ENCODE measurements at places on chromosomes 2 and 18.

GRCh38 chr2:197078535-197078934 is 152.0 kb upstream of the PGAP1 start:
- DNase-seq = peak; percentile 57

GRCh38 chr2:169464466-169464865 is 14.8 kb upstream of the BBS5 start:
- no peak for DNase-seq

- DNase-seq = no peak
Measured at GRCh38 chr18:47986620-47987387, 56.3 kb upstream of the SMAD2 start.

DNA sequence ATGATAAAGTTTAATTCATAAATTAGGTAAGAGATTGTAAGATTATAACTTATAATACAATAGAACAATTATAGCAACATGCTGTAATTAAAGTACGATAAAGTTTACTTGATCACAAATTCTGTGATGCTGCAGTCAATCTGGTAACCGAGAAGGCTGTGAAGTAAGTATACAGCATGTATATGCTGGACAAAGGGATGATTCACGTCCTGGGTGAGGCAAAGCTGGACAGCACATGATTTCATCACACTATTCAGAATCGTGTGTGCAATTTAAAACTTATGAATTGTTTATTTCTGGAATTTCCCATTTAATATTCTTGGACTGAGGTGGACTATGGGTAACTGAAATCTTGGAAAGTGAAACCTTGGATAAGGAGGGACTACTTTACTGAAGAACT is 522.2 kb upstream of the CNTNAP5 start:
- no peak for DNase-seq

DNA sequence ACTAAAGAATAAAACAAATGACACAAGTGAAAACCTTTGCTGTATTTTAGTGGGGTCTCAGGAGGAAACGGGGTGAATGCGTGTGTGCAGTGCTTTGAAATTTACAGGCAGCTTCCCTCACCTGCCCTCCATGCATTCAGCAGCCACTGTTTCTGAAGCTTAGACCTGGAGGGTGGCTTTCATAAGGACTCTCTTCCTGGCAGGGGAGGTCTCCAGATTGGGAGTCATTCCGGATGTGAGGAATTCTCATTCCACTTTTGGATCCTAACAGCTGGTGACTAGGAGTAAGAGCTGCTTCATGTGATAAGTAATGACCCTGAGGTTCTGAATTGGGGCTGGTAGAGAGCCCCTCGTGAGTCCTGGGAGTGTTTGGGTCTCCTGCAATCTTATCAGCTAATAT is 192.5 kb downstream of the SH3BP4 start:
- no peak for DNase-seq

GRCh38 chr2:239052798-239053665 is 205.1 kb downstream of the TWIST2 start:
- DNase-seq = no peak

- no peak for DNase-seq
Measured at GRCh38 chr2:127015106-127015910, 91.6 kb downstream of the BIN1 start.

DNA sequence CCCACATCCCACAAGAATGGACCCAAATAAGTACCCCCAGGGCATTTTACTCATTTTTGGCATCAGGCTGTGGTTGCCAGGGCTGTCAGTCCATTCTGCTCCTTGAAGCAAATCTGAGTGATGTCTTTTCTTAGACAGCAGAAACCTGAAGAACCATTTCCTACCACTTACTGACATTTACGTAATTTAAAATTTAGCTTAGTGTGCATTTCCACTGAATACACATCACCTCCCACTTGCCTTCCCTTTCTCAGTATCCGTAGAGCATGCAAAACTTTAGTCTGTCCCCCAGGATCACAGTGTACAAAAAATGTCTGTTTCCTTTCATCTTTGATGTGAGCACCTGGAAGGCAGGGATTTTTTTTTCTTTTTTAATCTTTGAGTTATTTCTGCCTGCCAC is 130.3 kb downstream of the XIRP2 start:
- no peak for DNase-seq

GRCh38 chr18:6504605-6505497 is 90.1 kb upstream of the L3MBTL4 start:
- DNase-seq = no peak

GRCh38 chr2:126933711-126934091 is 35.0 kb downstream of the TEX51 start:
- DNase-seq = no peak

DNA sequence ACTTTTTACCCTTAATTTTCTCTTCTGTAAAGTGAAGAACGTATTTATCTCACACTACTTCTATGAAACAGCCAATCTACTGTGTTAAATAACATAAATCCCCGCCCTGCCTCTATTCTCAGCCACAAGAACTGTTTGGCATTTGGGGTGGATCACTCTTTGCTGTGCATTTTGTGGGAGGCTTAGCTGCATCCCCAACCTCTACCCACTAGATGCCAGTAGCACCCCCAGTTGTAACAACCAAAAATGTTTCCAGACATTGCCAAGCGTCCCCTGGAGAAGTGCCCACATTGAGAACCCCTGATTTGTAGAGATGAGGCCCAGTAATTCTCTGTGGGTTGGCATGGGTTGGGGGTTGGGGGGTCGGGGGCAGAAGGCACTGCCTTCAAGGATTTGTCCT is 94.7 kb upstream of the BOD1L2 start:
- no peak for DNase-seq

- DNase-seq = no peak
Measured at GRCh38 chr2:152099367-152100050, 665 bp upstream of the CACNB4 start.

- DNase-seq = no peak
Measured at GRCh38 chr2:113060396-113060795, 1.4 kb downstream of the IL36RN start.

DNA sequence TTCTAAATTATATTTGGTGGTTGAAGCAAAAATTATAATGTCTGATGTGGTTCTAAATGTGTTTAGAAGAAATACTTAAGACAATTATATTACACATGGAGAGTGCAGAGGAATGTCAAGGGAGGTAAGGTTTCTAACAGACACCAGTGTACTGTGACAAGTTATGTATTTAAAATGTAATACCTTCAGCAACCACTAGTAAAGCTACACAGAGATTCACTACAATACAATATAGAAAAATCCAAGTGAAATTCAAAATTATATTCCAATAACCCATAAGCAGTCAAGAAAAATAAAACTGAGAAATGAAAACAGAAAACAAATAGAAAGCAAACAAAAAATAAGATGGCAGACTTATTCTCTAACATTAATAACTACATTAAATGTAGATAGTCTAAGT is 249.5 kb upstream of the KLHL14 start:
- no peak for DNase-seq

DNA sequence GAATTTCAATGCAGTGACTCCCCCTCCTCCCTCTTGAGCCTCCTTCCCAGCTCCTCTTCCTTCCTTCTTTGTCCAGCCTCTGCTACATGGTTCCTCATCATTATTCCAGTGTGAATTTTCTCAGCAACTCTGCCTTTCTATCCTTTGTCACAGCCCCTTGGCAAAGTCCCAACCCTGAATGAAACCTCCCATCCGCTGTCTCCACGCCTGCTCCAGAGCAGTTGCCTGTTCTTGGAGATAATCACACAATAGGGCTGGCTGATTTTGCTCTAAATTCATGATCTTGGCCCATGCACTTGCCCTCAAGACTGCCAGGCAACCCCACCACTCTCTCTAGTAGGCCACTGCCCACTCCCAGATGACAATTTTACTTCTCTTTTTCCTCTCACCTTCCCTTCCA is 61.4 kb downstream of the BCL2L11 start:
- no peak for DNase-seq

DNA sequence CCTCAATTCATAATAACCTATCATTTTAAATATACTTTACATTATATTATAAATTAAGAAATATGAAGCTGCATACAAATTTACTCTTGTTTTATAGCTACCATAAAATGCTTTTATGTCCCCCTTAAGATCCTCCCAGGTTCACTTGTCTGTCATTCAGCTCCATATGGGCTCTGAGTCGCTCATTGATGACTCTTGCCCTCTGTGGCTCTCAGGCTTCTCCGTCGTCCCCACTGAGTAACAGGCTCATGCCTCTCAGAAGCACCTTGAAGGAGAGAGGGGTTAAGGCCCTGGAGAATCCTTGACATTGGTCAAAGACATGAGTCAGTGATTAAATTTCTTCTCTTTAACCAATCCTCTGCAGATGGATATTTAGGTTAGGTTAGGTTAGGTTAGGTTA is 6.2 kb upstream of the MCM6 start:
- no peak for DNase-seq
